G401 (cell line): ENCODE measurements at places on chromosomes 5 and 9. TPM values are rescaled to one million over a fixed set of nuclear protein-coding genes. Genes with fewer than 3 reads are reported as not detected.

The GPR150 gene
- not detected in 2 replicates for total RNA-seq

The GARNL3 gene
- total RNA-seq: 7.5 and 14.3 TPM in 2 replicates

The ROR2 gene
- total RNA-seq: 1.4 and 3.2 TPM in 2 replicates

The PDE4D gene
- 4.9 and 5.2 TPM in 2 replicates for total RNA-seq

The ZDHHC11B gene
- 0.31 TPM in 1 of 2 replicates, not detected in the other for total RNA-seq

The CNTFR gene
- total RNA-seq: 0.78 and 1.0 TPM in 2 replicates

The FRMPD1 gene
- total RNA-seq: not detected in 2 replicates

The NUDT12 gene
- total RNA-seq: 15.1 and 19.1 TPM in 2 replicates

The ACTL7B gene
- not detected in 2 replicates for total RNA-seq

The ANKRD55 gene
- total RNA-seq: not detected in 2 replicates

The C5orf58 gene
- total RNA-seq: not detected in 2 replicates

The LHFPL2 gene
- 2.6 and 7.5 TPM in 2 replicates for total RNA-seq

The C5orf63 gene
- not detected in 2 replicates for total RNA-seq

The MSMP gene
- total RNA-seq: not detected in 2 replicates

The S1PR3 gene
- not detected in 2 replicates for total RNA-seq

The RPL35 gene
- 2,015 and 3,321 TPM in 2 replicates for total RNA-seq

The SPATA31A3 gene
- total RNA-seq: 0.20 TPM in 1 of 2 replicates, not detected in the other

The TEK gene
- total RNA-seq: not detected in 2 replicates
